ENCODE measurements at places on chromosomes 4 and X.

DNA sequence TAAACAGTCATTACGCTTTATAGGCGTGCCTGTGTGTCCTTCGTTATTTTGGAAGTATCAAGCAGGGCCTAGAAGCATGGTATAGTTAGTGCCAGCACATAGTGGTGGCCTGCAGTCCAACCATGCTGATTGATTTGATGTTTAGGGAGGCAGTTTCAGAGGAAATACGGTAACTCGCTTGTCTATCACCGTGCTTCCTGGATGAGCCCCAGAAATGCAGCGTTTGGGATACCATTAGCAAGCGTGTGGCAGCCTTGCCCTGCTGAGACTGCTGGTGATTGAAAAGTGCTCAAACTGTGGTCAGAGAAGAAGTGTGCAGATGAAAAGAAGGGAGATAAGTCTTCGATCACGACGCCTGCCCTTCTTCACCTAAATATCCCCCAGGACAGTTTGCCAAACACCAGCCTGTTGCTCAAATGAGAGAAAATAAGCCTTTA is 158.4 kb downstream of the CHIC2 start:
- no peak for DNase-seq

GRCh38 chr4:138034871-138035270 is 207.3 kb downstream of the SLC7A11 start:
- no peak for DNase-seq

DNA sequence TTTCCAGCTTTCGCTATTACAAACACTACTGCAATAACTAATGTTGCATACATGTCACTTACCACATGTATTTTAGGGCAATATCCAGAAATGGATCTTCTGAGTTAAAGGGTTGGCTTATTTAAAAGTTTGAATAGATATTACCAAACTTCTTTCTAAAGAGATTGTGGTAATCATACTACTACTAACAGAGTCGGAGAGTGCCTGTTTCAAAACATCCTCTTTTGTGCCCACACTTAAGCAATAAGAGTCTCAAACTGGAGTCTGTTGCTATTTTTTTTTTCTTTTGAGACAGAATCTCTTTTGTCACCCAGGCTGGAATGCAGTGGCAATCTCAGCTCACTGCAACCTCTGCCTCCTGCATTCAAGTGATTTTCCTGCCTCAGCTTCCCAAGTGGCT is 35.8 kb downstream of the FGFBP1 start:
- DNase-seq: no peak

GRCh38 chrX:107775000-107775733 is 420 bp downstream of the TSC22D3 start:
- no peak for DNase-seq

GRCh38 chrX:137748827-137749226 is 182.9 kb downstream of the ZIC3 start:
- DNase-seq: no peak

DNA sequence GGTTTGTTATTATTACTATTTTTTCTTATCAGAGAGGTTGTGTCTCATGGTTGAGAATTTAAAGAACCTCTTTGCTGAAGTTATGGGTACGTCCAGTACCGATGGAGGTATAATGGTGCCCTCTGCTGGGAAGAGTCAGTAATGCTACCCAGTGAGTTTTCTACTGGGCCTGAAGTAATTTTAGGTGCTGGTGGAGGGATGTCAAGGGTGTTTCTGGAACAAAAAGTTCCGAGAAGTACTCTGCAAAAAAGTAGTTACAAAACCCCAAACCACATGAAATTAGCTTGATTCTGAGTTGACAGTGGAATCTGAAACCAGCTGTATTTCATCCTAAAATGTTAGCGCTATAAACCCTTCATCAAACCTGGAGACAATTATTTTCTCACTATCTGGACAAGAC is 102.5 kb upstream of the MID1 start:
- DNase-seq: no peak

- DNase-seq: no peak
Measured at GRCh38 chr4:124783847-124784246, 71.3 kb upstream of the ANKRD50 start.

- DNase-seq: no peak
Measured at GRCh38 chr4:153518637-153519389, 52.7 kb downstream of the TMEM131L start.

DNA sequence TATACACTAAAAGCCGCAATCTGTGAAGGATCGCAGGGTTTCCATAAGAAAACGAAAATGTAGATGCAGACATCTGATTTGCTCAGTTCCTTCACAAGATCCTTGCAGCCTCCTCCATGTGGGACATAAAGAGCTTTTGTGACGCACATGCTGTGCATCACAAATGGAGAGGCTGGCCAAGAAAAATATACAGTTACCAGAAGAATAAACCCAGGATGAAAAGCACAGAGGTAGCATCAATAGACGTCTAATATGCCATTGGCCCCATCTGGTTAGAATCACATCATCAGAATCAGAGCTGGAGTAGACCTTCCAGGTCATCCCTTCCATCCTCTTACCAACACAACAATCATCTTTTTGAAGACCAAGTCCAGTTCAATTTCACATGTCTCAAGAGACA is 517.4 kb downstream of the RAB28 start:
- no peak for DNase-seq

DNA sequence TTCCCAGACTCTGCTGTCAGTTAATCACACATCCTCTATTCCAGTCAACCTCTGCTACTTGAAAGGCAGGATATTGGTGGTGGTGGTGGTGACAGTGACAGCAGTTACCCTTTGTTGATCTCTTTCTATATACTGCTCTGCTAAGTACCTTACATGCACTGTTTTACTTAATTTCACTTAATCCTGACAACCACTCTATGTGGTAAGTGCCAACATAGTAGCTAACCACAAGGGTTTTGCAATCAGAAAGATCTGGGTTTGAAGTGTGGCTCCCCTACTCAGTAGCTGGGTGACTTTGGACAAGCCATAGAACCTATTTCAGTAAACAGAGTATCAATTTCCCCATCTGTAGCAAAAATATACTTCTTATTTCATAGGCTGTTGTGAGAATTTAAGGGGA is 24.2 kb upstream of the F9 start:
- no peak for DNase-seq

DNA sequence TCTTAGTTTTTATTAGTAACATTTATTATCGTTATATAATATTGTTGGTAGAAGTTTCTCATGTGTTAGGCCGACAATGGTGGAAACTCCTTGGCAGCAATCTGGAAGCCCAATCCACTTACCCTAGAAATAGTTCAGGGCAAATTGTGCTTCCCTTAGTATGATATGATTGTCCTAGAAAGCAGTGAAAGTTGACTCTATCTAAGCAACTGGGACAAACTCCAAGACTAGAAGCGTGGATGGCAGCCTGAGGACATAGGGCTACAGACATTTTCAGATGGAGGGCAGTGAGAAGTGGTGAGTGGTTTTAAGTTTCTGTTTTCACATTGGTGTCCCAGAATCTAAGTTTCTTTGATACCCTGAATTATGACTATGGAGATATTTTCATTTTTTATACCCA is 63.3 kb upstream of the TRPC3 start:
- DNase-seq: no peak

DNA sequence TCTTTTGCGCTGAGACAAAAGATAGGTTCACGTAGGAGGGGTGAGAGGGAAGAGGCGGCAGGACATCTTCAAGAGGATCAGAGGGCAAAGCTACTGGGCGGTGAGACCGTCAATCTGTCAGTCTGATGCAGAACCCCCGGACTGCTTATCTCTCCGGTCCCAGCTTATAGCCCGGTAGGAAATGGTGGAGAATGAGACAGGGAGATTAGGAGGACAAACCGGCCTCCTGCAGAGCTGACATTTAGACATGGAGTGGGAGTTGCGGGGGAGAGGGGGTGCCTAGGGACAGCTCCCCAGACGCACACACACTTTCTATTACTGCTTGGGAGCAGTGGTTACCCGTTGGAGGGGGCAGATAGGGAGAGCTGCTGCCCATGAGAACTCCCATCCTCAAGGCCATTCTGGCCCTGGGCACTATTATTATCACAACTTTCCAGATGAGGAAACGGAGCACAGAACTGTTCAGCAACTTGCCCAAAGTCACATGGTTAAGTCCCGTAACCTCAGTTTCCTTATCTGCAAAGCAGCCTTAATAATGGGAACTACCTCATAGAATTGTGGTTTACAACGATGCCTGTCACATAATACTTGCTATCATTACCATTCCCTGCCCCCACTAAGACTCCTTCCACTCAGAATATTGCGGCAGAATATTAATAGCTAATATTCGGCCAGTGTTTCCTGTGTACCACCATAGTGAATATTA is 1.1 kb upstream of the HDAC6 start:
- no peak for DNase-seq

GRCh38 chrX:101931136-101931487 is 715 bp downstream of the ZMAT1 start:
- no peak for DNase-seq

- DNase-seq: no peak
Measured at GRCh38 chrX:110163488-110163887, 154.4 kb downstream of the AMMECR1 start.

DNA sequence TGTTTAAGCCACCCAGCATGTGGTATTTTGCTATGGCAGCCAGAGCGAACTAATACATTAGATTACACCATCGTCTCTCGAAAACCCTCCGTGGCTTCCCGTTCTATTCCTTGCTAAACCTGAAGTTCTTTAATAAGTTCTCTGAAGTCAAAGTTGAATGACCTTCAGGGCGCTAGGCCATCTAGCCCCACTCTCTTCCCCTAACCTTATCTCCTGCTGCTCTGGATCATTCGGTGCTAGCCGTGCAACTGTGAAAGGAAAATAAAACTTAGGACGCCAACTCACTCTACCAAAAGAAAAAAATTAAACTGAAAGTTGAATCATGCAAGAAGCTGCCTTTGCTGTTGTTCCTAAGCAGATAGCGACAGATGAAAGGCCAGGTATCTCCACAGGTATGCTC is 40.0 kb downstream of the CHRNA9 start:
- DNase-seq: no peak

GRCh38 chr4:91488946-91489345 is 814.8 kb upstream of the GRID2 start:
- no peak for DNase-seq

DNA sequence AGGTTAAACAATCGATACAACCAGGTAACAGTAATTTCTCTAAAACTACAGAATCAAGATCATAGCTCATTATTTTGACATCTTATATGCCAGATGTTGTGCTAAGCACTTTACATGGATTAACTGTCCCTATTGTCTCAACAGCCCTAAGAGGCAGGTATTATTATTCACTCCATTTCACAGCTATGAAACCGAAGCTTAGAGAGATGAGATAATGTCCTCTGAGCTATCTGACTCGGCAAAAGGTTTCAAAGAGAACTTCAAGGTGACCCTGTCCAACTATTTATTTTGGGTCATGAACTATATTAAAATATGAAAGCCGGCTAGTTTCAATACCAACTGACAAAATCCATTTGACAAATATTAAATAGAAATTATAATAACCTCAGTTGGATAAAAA is 10.3 kb downstream of the SLC25A5 start:
- no peak for DNase-seq

- no peak for DNase-seq
Measured at GRCh38 chr4:1516261-1516660, 110.0 kb upstream of the NKX1-1 start.

- DNase-seq: no peak
Measured at GRCh38 chr4:14857981-14858380, 144.3 kb upstream of the CPEB2 start.

- no peak for DNase-seq
Measured at GRCh38 chr4:32932156-32932555, 2212.0 kb downstream of the PCDH7 start.

- DNase-seq: no peak
Measured at GRCh38 chr4:6456450-6456849, 16.0 kb downstream of the PPP2R2C start.

- DNase-seq: no peak
Measured at GRCh38 chr4:37964734-37965457, 4.7 kb downstream of the PTTG2 start.

GRCh38 chr4:122479935-122480416 is 23.5 kb upstream of the IL2 start:
- no peak for DNase-seq

GRCh38 chr4:112199041-112199440 is 32.5 kb upstream of the AP1AR start:
- no peak for DNase-seq

DNA sequence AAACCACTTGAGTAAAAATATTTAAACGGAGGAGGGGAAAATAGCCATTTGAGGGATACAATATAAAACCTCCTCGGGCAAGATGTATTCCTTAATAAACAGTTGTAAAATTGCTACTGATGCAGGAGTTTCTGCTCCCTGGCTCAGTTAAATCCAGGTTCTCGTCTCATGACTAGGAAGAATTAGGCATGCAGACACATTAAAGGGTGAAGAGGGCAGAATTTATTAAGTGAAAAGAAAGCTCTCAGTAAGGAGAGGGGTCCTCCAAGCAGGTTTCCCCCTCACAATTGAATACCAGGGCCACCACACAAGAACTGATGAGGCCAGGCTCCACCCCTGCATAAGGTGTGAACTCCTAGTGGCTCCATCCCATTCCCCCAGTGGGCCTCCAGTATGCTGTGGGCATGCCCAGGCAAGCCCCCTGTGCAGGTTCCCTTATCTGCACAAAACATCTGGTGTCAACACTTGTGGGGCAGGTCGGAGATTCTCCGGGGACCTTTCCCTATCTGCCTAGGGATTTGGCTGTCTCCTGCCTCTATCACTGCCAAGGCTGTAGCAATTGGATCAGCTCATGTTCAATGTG is 80.4 kb downstream of the HS6ST2 start:
- DNase-seq: no peak

DNA sequence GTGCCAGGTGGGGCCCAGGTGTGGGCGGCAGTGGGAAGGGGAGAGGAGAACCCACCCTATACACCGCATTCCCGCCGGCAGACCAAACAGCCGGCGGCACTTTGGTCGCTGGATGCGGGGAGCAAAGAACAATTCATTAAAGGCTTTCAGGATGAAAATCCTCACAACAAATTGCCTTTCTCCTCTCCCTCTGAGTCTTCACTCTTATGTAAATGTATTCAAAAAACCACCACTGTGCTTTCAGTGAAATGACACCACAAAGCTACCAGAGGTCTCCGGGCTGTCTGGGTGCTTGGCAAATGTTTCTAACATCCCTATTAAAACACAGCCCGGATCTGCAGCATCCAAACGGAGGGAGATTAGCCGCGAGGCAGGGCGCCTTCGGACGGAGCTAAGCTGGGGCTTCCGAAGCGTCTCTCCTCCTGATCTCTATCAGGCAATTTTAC is 171.8 kb upstream of the TBL1X start:
- DNase-seq: no peak

DNA sequence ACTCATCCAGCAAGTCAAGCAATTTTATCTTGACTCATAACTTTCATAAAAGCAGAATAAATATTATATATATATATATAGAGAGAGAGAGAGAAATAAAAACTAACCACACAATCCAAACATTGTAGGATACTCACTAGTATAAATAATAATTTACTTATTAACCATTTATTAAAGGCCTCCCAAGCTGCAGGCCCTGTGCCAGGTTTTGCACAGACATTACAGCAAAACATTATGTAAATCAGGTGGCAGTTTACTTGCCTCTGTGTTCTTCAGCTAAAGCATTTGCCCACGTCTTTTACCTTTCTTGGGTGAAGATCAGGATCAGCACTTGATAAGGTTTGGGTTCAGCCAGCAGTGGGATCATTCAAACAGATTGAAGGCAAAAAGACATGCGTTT is 75.6 kb downstream of the CLDN22 start:
- DNase-seq: no peak

GRCh38 chr4:181176306-181176705 is 1066.9 kb upstream of the TENM3 start:
- no peak for DNase-seq
